ENCODE measurements at places on chromosomes 3 and 15.
A peak's percentile ranks its signal among the peaks of the same experiment; 100 is the strongest.

DNA sequence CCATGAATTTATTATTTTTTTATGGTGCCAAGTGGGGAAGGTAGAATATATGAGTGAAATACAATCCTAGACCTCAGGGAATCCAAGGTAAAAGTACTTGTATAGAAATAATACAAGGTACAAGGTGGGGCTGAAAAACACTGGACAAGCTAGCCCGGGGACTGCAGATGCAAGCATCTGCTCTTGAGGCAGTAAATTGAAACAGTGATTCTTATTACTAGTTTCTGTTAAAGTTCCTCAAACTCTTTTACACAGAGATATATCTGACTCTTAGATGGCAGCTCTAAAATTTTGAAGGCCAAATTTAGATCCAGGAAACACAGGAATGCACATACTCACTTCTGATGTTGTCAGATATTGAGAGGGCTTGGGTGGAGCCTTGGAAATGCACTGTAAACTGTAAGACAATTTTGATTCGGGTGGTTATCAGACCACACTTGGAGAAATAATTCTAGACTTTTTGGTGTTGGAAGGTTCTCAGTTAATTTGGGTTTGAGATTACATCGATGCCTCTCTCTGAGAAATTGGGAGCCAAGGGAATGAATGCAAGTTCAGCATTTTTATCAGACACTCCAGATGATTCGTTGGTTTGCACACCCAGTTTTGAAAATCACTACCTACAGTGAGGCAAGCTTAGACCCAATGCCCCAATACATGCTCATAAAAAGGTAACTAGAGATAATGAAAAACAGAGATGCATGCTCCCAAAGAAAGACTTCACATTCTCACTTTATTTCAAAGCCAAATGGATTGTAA lies 7.3 kb downstream of the TP63 start:
- DNase-seq: no peak

DNA sequence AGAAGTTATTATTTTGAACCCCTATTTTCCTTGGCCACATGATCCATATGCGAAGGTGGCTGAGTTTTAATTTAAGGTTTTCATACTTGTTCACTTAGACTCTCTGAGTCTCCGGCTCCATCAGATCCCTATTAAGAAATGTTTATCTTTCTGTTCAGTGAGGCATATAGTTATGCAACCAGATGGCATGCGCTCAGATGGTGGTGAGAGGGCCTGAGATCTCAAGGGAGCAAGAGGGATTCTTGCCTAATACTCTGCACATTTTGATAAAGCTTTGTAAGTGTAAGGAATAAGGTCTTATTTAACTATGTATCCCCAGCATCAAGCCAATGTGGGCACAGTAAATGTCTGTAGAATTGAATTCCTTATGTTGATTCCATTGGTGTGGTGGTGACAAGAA lies 78.9 kb upstream of the DPH6 start:
- DNase-seq: no peak

DNA sequence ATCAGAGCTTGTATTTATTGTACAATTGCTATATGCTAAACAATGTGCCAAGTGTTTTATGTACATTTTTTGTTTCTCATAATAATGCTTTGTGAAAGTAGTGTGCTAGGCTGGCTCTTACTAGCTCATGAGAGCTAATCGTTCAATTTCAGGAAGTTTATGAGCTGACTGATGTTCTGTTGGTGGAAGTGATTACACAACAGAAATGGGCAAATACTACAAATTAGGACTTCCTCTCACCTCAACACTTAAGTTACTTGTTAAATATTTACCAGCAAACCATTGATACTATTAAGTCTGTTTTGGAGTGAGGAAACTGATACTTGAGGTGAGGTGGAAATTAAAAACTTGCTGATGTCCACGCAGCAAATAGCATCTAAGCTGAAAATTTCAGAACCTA lies 32.3 kb downstream of the SLC9C1 start:
- no peak for DNase-seq

GRCh38 chr15:67063689-67064606 lies 1.5 kb upstream of the SMAD3 start:
- no peak for DNase-seq

DNA sequence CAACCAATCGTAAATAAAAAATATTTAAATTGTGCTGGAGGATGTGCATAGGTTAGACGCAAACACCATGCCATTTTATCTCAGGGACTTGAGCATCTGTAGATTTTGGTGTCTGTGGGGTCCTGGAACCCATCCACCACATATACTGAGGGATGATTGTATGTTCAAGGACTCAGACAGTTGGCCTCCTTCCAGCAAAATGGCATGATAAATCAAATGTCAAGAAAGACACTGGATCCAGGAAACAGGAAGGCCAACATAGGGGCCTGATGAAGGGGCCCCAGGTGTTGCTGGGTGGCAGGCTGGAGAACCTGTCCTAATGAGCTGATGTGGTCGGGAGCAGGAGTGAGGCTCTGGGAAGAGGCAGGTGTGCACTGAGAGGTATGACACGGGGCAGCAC lies 289.5 kb downstream of the GABRG3 start:
- DNase-seq: no peak

GRCh38 chr15:52291204-52291603 lies 4.4 kb downstream of the MYO5C start:
- no peak for DNase-seq

DNA sequence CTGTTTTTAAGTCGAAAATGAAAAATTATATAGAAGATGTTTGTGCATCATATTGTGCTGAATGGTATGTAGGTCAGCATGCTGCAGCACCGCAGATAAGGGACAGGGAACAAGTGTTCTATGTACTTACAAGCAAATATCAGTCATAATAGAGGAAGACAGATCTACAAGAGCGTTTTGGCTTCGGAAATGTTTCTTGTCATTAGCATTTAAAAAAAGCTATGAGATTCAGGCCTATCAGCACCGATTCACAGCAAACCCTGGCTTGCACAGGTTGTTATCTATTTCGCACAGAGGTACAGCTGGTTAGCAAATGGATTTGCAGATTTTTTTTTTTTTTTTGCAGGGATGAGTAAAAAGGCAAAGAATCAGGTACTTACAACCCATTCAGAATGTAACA lies 204.2 kb upstream of the TBC1D5 start:
- no peak for DNase-seq

DNA sequence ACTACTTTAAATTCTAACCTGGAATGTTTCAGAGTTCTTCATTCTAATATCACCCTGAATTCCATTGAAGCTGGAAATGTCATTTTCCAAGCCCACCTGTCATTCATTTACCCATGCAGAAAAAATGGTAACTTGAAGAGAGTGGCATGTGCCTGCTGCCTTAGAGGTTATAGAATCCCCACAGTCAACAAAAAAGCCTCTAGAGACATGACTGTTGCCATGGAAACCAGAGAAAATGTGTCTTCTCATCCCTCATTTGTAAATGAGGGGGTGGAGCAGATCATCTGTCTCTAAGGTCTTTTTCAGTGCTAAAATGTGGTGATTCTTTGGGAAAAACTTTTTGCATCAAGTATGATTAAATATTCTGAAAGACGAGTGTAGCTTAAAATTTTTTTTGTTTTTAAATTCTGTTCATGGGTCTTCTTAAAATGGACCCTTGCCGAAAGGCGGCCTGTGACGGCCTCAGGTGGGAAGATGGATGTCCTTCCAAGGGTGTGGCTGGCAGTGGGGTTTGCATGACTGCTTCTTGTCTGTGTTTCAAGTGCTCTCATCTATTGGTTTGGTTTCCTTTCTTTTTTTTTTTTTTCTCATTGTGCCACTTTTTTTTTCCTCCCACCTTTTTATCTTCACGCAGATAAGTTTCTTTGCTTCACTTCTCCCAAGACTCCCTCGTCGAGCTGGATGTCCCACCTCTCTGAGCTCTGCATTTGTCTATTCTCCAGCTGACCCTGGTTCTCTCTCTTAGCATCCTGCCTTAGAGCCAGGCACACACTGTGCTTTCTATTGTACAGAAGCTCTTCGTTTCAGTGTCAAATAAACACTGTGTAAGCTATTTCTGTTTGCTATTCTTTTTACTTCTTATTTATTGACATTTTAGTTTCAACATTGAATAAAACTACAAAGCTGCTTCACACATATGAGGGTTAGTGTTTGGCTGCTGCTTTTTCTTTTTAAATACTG lies 23.0 kb downstream of the TPM1 start:
- DNase-seq: no peak

GRCh38 chr3:126721246-126721645 lies 17.2 kb downstream of the CHCHD6 start:
- DNase-seq: no peak

GRCh38 chr15:31260646-31261265 lies 65.9 kb upstream of the KLF13 start:
- DNase-seq: no peak

DNA sequence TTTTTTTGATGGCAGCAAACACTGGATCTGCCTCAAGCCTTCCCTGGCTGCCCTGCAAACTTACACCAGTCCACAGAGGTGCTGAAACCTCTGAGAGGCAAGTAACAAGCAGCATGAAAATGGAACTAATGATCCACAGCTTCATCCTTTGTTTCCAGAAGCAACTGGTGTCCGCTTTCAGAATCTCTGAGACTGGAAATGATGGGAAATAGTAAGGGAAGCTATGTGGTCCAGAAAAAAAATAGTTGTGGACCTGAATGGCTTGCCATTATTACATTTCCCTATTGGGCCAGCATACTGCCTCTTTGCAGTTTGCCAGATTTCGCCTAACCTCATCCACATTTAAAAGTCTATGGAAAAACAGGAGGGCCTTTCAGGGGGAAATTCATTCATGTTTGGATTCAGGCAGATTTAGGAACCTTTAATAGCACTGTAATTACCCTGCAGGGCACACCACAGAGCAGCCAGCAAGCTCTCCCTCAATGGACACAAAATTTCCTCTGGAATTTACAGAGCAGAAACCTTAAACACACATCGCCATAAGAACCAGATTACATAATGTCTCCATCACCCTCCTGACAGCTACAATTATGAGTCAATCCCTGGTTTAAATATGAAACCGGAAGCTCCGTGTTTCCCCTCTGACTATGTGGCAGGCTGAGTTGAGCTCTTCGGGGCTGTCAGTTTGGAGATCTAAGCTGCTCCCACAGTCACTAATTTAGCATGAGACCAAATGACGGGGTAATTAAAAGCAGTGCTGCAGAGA lies 134.4 kb downstream of the TMCO5A start:
- peak; percentile 40 for DNase-seq

DNA sequence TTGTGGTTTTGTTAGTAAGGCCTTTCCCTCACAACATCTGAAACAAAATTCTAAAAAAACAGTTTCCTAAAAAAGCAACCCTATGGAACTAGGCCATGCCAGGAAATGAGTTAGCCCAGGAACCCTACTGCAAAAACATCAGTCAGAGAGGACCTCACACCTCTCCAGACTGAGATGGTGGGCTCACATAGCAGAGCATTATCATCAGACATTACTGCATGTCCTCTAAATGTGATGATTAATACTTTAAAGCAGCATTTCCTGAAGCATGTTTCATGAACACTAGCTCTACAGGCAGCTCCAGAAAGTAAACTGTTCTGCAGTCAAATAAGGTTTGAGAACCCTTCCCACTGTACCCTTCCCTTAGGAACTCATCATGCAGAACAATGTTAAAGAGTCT lies 232.3 kb upstream of the MRPL3 start:
- no peak for DNase-seq

DNA sequence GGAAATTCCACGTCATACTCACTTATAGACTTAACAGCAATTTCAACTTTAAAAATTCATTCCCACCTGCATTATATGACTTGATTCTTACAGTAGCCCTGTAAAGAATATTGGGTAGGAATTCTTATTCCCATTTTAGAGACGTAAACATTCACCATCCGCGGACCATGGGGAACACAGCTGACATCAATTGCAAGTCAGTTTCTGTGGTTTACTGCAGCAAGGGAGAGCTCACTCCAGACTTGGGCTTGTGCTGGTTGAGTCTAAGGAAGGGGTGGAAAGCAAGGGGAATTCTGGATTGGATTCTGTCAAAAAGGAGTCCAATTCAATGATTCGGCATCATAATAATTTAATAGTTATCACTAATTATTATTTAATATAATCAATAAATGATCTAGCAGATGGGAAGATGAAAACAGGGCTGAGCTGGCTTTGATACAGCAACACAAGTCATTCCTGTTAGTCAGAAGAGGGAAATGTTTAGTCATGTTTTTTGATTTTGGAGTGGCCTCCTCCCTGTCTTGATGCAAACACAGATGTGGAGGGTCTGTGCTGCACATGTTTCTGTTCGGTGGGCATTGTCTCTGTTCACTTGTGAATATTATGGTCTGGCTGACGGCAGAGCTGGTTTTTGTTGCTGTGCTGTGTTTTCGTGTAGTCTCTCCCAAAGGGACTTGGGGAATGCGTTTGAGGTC lies 9.7 kb downstream of the LIPC start:
- DNase-seq: no peak

DNA sequence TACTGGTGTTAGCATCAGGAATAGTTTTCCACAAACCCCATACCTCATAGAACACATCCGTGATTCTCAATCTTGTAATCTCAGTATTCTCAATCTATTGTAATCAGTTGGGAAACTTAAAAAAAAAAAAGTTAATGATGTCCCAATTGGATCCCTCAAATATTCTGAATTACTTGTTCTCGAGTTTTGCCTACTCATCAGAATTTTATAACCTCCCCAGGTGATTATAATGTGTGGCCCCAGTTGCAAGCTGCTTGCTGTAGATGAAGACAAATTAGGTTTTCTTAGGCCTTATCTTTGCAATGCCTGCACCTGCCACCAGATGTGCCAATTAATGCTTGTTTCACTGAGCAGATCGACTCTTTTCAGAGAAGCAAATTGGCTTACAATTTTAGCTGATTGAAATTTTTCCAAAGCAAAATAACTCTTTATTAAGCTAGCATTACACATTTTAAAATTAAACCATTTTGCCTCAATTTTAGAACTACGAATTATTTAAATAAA lies 19.0 kb upstream of the DIPK2A start:
- no peak for DNase-seq

DNA sequence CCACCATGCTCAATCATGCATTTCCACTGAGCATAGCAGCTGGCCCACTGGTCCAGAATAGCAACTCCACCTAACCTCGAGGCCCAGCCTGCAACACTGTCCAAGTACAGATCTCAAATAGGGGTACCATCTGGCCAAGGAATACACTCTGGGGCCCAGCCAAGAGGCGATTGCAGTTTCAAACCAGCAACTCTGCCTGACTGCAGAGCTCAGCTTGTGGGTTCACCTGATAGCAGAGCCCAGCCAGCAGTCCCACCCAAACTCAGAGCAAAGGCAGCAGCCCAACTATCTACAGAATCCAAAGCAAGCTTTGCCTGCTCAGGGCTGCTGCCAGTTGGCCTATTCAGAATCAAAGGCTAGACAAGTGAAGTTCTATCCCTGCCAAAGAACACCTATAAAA lies 30.5 kb downstream of the POLQ start:
- DNase-seq: no peak

DNA sequence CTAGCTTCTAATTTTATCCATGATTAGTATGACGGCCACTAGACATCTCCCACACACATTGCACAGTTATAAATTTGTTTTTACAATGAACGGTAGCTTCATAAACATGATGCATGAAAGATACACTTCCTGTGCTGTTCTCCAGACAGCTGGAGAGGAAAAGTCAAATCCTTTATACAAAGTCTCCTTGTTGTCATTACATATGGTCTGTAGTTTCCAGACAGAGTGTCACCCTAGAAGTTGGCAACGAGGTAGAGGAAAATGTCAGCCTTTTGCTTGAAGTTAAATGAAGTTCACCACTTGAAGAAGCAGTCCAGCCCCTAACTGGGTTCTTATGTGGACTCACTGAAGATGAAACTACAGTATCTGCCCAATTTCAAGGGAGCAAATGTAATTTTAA lies 253.0 kb upstream of the P2RY1 start:
- no peak for DNase-seq

Data from activated CD4-positive, alpha-beta memory T cell treated with anti-CD3 and anti-CD28 coated beads, Interleukin-2, amount 10 ng/mL, durations not matched to agents 7 days and 5 days (primary cell).